ENCODE measurements at places on chromosomes 6 and 20.

DNA sequence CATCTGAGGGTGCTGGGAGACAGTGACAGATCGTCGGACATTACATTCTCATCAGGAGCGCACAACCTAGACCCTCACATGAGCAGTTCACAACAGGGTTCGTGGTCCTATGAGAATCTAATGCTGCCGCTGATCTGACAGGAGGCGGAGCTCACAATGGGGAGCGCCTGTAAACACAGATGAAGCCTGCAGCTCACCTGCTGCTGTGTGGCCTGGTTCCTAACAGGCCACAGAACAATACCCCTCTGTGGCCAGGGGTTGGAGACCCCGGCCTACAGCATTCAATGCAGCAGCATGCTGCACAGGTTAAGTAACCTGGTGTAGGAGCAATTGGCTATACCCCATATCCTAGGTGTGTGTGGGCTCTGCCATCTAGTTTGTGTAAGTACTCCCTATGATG is 19.5 kb downstream of the ANKRD60 start:
- no peak for DNase-seq

DNA sequence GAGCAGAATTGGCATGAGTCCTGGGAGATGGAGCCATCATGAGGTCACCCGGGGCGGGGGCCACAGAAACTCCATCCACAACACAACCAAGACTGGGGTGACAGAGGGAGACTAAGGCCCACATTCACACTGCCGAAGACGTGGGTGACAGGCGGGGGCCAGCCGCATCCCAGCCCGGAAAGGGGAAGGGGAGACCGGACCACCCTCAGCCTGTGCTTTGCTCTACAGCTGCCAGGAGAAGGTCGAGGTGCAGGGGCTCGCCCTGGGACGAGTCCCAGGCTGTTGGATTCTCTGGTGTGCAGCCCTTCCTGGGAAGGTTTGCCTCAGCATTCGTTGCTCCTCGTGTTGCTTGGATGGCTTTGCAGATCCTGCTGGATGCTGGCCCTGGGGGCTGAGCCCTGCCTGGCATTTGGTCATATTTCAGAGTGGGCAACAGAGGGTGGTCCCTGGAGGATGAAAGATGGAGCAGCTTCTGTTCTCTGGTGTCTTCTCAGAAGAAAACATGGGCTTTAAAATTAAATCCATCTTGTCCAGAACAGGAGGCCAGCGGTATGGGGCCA is 328.9 kb downstream of the TAF4 start:
- no peak for DNase-seq

GRCh38 chr20:61271312-61272231 is 19.5 kb downstream of the CDH4 start:
- no peak for DNase-seq

DNA sequence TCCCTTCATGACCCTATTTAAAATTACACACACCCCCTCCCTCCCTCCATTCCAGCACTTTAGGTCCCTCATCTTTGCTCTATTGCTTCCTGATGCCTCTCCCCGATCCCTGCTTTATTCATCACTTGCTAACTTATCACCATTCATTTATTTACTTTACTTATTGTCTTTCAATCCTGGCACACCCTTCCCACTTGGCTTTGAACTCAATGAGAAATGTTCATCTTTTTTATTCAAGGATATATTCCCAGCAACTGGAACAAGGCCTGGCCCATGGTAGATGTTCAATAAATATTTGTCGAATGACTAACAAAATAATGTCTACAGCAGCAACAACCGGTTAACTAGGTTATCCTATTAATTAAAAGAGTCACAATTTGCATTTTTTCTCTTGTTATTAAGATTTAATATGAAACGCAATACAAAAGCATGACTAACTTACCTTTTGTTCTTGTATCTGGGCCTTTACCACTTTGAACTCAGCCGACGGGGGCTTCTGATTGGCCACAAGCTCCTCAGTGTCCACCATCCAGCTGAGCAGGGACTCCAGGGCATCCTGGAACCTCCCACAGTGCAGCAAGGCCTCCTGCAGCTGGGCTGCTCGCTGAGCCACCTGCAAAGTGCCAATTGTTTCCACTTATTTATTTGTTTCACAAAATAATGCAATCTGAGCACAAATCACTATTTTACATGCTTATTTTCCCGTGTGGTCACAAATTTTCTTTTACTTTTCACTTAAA is 107.8 kb downstream of the DST start:
- DNase-seq: no peak

GRCh38 chr6:154520280-154520679 is 9.8 kb upstream of the CNKSR3 start:
- no peak for DNase-seq

- DNase-seq: no peak
These were observed 275.4 kb downstream of the TSHZ2 start for GRCh38 chr20:53247468-53248103.

DNA sequence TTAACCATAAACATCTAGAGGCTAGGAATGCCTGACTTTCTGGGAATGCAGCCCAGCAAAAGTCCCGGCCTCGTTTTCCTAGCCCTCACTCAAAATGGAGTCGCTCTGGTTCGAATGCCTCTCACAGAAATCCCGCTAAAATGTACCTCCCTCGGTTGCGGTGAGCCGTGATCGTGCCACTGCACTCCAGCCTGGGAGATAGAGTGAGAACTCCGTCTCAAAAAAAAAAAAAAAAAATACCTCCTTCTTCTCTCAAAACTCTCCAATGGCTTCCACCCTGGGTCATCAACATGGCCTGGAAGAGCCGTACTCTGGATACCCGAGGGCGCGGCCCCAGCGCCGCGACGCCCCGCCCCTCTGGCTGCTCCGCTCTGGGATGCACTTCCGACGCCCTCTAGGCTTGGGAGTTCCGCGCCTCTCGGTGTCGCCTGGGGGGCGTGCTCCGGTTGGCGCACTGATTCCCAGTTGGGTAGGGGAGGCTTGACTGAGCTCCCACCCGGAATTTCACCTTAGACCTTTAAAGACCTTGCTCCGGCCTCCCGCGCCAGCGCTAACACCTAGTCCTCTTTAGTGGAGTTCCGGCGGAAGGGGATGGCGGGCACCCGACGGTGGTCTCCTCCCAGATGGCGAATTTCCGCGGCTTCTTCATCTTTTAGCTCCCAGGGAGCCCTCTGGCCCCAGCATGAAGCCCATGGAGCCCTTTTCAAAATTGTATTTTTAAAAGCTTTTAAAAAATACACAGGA is 12.3 kb downstream of the HMGN4 start:
- DNase-seq: no peak

DNA sequence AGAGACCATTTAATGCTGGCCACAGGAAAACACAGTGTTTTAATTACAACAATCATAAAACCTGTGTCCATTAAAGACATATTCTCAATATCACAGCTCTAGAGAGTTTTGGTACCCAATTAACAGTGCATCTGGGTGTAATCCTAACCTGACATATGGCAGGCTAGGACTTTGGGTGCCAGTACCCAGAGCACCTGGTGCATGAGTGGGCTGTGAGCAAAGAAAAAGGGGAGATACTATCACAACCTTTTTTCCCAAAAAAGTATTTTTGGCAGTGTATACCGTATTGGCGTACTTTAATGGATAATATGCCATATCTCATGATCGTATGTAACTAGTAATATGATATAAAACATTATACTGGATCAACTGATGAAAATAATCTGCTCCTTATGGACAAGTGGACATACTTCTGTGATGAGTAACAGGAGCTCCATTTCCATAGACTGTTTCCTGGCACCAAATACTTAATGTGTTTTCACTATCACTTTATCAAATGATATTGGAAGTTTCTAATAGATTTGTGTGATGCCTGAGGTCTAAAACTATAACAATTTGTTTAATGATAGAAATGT is 91.7 kb downstream of the COL19A1 start:
- DNase-seq: peak; percentile 11

GRCh38 chr6:701215-701614 is 8.3 kb upstream of the EXOC2 start:
- DNase-seq: no peak

GRCh38 chr6:25536781-25537180 is 115.2 kb upstream of the SCGN start:
- no peak for DNase-seq

GRCh38 chr6:84847390-84848160 is 83.2 kb upstream of the TBX18 start:
- DNase-seq: peak; percentile 61

DNA sequence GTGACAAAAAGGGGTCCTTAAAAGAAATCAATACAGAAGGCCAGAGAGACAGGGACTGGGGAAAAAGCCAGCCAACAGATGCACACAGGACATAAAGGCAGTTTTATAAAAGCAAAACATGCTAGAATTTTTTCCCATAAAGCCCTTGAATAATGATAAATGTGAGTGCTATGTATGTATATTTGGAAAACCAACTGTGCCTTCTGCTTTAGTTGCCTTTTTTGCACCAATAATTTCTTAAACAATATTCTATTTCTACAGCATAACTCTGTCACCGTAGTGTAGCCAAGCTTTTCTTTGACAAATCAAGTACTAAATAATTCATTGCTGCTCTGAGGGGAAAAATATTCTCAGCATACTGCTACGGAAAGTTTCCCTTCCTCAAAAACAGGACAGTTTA is 730.6 kb upstream of the NRSN1 start:
- DNase-seq: no peak

DNA sequence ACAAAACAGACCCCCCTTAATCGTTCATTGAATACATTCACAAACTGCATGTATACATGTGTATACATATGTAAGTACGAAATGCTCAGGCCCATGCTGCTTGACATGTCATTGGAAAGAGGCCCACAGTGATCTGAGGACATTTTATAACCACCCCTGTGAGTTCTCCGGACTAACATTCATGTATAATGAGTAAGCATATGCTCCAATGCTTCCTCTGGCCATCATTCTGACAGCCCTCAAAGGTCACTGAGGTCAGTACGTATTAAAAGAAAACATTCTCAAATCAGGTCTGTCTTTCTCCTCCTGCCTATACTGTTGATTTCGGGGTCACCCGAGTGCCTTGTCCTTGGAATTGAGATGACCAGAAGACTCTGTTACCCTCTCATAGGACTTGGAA is 54.9 kb downstream of the TENT5A start:
- DNase-seq: peak; percentile 53

DNA sequence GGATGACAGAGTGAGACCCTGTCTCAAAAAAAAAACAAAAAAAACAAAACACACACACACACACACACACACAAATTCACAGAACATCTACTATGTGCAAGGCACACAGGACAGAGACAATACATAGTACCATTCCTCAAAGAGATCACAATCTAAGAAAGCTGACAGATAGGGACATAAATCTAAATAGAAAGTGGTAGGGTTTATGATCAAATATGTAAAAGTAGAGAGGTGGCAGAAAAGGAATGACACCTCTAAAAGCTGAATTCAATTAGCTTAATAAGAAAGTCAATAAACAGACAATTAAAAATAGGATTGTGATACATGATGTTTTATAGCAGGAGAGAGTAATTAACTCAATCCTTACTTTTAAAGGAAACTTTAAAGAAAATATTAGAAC is 41.5 kb downstream of the USP45 start:
- no peak for DNase-seq

DNA sequence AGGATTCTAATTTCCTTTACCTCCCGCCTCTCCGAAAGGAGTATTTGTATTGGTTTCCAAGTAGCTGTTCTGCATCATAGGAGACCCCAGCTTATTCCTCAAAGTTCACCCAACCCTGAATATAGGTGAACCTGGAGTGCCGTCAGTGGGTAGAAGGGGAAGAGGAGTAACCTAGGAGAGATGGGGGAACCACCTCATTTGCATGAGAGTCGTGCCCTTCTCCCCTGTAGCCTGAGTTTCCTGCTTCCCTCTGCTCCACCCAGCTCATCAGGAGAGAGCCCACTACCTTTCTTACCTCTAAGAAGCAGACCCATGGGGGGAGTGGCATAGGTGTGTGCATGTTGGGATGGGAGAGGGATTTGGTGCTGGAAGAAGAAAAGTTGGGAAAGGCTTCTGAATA is 17.3 kb upstream of the WFDC2 start:
- no peak for DNase-seq

- no peak for DNase-seq
These were observed 34.4 kb upstream of the ASF1A start for GRCh38 chr6:118859517-118860064.

DNA sequence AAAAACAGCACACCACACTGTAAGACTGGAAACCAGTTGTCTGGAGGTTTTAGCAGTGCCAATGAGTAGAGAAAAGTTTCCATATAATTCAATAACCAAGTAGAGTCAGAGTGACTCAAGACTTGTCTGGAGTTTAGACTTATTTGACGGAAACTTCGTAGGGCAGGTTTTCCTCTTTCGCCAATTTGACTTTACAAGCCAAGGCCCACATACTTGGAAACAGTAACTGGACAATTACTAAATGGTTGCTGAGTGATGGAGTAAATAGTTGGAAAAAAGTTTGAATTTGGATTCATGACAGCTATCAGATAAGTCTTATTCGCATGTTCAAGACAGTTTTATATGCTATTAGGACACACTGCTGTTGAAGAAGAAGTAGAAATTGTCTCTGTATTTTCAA is 48.1 kb upstream of the CTAGE9 start:
- no peak for DNase-seq

GRCh38 chr6:105746509-105746908 is 339.6 kb upstream of the PRDM1 start:
- no peak for DNase-seq

GRCh38 chr6:96626759-96627364 is 63.9 kb downstream of the FHL5 start:
- peak; percentile 14 for DNase-seq

GRCh38 chr20:46548688-46549087 is 1.8 kb downstream of the OCSTAMP start:
- no peak for DNase-seq

GRCh38 chr6:73747289-73747688 is 51.3 kb downstream of the CD109 start:
- no peak for DNase-seq

DNA sequence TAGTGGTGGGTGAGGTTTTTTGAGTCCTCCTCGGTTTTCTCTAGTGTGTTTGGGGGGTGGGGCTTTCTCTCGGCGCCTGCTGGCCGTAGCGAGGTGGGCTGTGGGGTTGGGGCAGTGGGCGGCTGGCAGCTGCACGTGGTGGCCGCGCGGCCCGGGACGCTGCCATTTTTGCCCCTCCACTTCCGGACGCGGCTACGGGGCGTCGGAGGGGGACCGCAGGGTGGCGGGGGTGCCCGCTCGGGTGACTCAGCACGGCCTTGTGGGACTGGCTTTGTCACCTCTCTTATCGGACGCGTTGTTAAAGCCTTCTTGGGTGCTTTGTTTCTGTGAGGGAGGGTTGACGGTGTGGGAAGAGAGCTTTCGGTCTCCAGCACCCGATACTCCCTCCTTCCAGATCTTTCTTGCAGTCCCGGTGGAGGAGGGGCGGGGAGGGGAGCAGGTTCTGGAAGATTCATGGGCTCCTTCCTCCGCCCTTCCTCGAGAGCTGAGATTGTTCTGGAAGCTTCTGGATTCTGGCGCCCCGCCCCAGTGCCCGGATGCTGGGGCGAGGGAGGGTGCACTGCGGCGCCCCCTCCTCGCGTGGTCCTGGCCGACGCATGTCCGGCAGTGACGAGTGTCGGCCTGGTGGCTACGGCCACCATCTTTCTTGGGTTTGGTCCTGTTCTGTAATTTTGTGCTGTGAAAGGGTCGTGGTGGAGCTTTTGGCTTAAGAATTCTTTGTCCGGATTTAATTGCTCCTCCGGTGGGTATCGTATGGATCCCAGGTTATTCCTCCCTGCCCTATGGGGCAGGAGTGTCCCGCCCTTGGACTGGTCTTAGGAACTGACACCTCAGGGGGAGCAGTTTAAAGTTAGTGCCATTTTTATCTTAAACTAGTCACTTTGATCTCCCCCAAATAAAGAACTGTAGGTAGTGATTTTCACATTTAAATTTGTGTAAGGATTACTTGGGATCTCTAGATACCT is 719 bp downstream of the HSP90AB1 start:
- no peak for DNase-seq

Data from non-pigmented ciliary epithelial cell (primary cell).